Stimulated activated naive CD8-positive, alpha-beta T cell treated with anti-CD3 and anti-CD28 coated beads, Interleukin-15, Interleukin-2, amounts not matched to agents 100 U/mL and 50 U/mL, for 24 hours (primary cell): ENCODE measurements at places on chromosomes 12 and 14.

DNA sequence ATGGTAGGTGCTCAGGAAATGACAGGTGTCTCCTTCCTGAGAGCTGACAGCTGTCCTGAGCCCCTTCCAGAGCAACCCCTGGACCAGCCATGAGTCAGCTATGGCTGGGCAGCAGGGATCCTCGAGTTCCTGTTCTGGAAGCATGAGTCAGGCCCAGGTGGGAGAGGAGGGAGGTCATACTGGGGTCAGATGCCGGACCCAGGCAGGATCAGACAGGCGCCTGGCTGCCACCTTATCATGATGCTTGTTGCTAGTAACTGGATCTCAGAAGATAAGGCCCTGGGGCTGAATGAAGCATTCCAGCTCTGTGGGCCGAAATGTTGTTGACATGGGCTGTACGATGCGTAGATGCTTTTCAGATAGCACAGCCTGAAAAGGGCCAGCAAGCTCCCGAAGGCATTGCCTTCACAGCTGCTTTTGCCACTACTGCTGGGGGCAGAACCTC is 17.4 kb upstream of the KRT7 start:
- DNase-seq = no peak

DNA sequence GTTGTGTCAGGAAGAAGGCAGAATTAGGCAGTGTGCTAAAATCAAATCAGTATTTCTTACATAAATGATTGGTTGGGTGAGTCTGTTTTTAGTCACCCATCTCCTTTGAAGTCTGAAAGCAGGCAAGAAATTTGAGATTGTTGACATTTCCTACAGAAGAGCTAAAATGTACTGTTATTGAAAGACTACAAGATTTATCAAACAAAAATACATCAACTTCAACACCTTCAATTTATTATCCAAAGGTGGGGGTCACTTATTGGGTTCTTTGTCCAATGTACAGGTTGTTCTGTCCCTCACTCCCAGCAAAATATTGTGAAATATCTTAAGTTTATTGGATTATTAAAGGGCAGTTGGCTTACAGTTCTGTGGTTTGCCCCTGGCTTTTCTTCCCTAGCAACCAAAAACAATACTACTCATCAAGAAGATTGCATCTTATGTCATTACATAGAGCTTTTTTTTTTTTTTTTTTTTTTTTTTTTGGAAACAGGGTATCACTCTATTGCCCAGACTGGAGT is 20.6 kb upstream of the PKP2 start:
- no peak for DNase-seq

DNA sequence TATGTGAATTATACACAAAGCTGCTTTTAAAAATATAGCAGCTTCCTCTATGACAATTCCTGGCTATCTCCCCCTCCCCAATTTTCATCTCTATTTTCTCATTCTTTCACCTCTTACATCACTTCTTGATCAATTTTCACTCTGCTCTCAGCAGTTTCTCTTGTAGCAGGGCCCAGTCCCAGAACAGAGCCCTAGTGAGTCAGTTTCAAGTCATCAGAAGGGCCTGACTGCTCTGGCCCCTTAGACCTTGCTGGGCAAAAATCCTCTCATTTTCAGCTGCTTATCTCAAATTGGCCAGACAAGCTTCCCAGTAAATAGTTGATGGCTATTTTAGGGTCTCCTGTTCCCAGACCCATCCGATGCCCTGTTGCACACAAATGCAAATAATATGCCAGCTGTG is 101.4 kb downstream of the TTC7B start:
- DNase-seq = no peak

DNA sequence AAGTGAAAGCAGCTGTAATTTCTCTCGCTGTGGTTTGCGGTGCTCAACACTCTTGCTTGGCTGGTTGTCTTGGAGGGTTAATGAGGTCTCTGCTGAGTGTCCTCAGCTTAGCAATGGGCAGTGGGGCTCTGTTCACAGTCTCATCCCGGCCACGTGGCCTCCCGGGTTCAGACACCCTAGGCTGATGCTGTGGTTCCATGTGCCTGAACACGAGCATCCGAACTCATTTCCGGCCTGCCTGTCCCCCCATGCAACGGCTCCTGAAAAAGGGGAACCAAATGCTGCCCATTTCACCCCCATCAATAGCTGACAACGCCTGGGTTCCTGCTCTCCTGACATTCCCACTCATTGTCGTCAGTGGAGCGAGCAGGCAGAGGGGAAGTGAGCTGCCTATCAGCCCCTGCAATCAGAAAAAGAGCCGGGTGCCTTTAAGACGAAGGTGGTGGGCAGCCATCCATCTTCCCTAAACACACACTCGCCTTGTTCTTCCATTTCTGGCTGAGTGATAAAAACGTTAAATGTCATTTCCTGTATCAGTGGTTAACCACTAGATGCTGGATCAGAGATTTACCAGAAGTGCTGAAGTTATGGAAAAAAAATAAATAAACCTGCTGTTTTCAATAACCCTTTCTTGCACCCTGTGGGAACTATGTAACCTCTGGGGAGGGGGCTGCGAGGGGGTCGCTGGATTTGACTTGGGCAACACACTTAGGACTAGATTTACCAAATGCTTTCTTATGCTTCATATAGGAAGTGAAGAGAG is 60.3 kb upstream of the BCL2L14 start:
- peak; percentile 74 for DNase-seq

- DNase-seq = no peak
Observed at GRCh38 chr14:104447750-104448149, 131.8 kb upstream of the C14orf180 start.

- DNase-seq = no peak
Observed at GRCh38 chr12:16218934-16219751, 58.3 kb downstream of the SLC15A5 start.

- DNase-seq = no peak
Observed at GRCh38 chr12:45338272-45338671, 122.4 kb downstream of the ANO6 start.
